ENCODE measurements at places on chromosomes 7 and 10. TPM values are rescaled to one million over a fixed set of nuclear protein-coding genes. Genes with fewer than 3 reads are reported as not detected.

SHTN1 gene
- 24.7 TPM for total RNA-seq

TRIM4 gene
- total RNA-seq = 41.9 TPM

ATP6V0A4 gene
- not detected for total RNA-seq

HOXA9 gene
- total RNA-seq = not detected

CYP26C1 gene
- total RNA-seq = 0.33 TPM

AMZ1 gene
- total RNA-seq = not detected

NXPH1 gene
- total RNA-seq = not detected

LRRC4 gene
- 0.33 TPM for total RNA-seq

LBX1 gene
- not detected for total RNA-seq

C10orf67 gene
- total RNA-seq = 0.52 TPM

ENKUR gene
- not detected for total RNA-seq

CYP2W1 gene
- total RNA-seq = not detected

KIF20B gene
- total RNA-seq = 2.1 TPM

PAOX gene
- total RNA-seq = 8.3 TPM

TMEM178B gene
- 1.0 TPM for total RNA-seq
